Hepatocyte (in vitro differentiated cells): ENCODE measurements at places on chromosomes 4 and X.

- DNase-seq: peak; percentile 68
Measured at GRCh38 chr4:825063-825970, 612 bp downstream of the CPLX1 start.

GRCh38 chr4:183384516-183384915, 59.9 kb upstream of the CDKN2AIP start:
- no peak for DNase-seq

DNA sequence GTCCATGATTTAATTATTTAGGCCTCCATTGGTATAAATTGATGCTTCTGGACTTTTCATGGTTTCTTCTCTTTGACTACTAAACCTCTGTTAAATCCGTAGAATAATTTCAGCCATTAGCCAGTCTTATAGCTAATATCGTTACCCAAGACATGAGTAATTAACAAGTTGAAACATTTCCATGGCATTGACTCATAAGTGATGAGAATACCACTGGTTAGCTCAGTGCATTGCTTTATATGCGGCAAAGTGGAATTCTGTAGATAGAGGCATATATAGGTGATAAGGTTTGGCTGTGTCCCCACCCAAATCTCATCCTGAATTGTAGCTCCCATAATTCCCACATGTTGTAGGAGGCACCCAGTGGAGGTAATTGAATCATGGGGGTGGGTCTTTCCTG, 80.6 kb downstream of the VCX2 start:
- DNase-seq: no peak

GRCh38 chrX:3141031-3141430, 99.8 kb downstream of the ARSF start:
- DNase-seq: no peak

GRCh38 chrX:120653000-120653399, 23.1 kb upstream of the C1GALT1C1 start:
- no peak for DNase-seq

DNA sequence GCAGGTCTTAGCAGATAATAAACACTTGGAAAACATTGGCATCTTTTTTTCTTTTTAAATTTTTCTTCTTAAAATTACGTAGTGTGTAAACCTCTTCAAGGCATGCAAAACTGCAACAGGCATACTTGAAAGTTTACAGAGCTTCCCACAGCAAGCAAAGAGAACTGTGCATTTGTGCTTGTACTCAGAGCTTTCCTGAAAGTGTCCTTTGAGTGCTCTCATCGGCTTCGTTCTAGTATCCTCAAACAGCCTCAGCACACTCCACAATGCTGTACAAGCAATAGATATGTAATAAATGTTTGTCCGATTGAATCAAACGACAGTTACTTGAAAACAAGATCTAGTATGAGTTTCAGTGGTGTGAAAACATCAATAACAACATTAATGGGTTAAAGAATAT, 227.5 kb downstream of the PAPSS1 start:
- no peak for DNase-seq

DNA sequence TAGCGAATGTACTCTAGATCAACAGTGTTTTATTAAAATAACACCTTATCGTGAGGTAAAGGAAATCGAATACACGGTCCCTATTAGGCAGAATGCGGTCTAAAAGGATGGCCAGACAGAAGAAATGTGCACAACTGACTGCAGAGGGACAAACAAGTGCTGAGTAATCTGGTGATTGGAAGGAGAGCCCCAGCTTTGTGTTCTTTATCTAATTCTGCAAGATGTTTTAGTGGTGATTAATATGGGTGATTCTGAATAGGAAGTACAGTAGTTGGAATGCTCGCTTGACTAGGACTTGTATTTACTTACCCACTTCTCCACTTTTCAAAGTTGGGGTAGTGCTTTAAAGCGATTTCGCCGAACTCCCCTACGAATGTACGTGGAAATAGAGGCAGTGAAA, 1.2 kb downstream of the WDR44 start:
- peak; percentile 13 for DNase-seq

GRCh38 chrX:57918750-57919436, 8.6 kb upstream of the ZXDA start:
- no peak for DNase-seq

DNA sequence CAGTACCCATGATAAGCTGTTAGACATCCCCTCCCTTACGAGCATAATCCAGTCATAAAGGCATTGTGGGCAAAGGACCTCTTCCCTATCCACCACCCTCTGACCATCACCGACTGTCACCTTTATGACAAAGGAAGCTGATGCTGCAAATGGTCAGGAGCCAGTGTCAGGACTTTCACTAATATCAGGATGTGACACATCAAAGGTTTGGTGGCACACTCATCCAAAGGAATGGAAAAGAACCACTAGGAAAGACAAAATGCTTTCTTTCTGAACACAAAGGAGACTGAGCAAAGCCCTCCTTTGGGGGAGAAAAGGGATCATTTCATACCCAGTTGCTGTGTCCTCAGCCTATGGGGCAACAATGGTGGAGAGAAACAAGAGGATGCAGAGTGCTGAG, 66.9 kb upstream of the PROM1 start:
- no peak for DNase-seq
